ENCODE measurements at places on chromosomes 5 and 9.

- no peak for DNase-seq
Observed at GRCh38 chr9:130368631-130369103, 76.1 kb upstream of the ASS1 start.

DNA sequence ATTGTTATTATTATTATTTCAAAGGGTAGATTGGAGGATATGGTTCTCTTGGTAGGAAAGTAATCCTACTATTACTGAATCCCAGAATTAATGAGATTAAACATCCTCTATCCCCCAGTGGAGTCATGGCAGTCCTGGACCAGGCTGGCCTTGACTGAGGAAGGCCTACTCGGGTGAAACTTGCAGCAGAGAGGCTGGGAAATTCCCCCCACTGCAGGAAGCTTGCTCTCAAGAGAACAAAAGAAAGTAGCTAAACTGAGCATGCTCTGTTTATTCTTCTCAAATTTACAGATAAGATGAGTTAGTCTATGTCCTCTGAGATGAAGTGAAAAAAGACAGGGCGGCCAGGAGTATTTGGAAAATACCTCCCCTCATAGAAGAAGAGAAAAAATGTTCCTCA lies 233.9 kb upstream of the RPS23 start:
- no peak for DNase-seq

GRCh38 chr5:56314529-56314928 lies 81.4 kb upstream of the ANKRD55 start:
- no peak for DNase-seq

- no peak for DNase-seq
Observed at GRCh38 chr5:150619359-150620230, 20.9 kb upstream of the SYNPO start.

DNA sequence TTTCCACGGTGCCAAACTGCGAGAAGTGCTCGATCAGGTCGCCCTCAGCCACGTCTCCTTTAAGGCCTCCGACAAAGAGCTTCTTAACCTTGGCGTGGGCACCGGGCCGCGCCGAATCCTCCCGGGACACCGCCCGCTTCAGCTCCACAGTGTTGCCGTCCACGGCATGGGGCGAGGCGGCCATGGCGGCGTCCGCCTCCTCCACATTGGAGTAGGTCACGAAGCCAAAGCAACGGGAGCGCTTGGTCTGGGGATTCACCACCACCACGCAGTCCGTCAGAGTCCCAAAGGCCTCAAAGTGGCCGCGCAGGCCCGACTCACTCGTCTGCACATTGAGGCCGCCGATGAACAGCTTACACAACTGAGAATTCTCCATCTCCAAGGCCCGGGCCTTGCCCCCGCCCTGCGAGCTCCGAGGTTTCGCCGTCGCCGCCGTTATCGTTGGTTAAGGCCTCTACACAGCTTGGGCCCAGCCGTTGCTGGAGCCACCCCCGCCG lies 424 bp downstream of the HNRNPA0 start:
- DNase-seq: no peak

DNA sequence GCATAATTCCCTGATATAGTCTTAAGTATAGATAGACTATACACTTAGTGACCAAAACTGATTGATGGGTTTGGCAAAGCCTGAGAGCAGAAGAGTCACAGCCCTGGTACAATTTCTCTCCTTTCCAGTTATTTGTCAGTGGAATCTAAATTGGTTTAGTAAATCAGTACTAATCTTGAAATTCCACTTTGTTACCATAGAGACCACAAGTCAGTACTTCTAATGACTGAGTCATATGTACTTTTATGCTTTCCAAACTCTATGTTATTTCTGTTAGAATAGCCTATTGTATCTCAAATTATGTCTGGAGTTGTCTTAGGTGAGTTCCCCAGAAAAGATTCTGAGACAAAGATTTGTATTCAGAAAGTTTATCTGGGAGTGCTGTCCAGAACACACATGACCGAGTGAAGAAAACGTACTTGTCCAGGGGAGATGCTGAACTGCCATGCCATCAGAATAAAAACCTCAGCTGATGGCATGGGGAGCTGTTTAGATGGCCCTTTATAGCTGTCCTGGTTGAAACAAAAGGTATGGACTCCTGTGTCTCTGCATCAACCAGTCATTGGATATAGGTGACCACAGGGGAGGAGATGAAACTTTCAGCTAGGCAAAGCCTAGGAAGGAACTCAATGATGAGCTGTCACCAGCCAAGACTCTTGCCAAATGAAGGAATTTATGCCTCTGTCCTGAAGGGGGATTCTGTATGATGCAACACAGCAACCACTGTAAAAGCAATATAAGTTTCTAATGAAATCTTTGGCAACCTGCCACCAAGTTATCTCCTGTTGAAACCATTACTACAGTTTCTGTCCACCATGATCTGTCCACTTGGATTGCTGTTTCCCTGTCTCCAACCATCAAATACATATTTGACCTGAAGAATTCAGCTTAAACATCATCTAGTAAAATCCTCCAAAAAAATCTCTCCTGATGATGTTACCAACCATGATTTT lies 18.0 kb upstream of the SMC2 start:
- no peak for DNase-seq

GRCh38 chr9:121707477-121708424 lies 56.3 kb downstream of the DAB2IP start:
- DNase-seq: no peak

- no peak for DNase-seq
Observed at GRCh38 chr5:166595274-166595951, 1696.0 kb upstream of the WWC1 start.

- DNase-seq: no peak
Observed at GRCh38 chr5:173042763-173043107, 13.4 kb upstream of the CREBRF start.

- DNase-seq: no peak
Observed at GRCh38 chr5:72427488-72428437, 79.4 kb downstream of the ZNF366 start.

DNA sequence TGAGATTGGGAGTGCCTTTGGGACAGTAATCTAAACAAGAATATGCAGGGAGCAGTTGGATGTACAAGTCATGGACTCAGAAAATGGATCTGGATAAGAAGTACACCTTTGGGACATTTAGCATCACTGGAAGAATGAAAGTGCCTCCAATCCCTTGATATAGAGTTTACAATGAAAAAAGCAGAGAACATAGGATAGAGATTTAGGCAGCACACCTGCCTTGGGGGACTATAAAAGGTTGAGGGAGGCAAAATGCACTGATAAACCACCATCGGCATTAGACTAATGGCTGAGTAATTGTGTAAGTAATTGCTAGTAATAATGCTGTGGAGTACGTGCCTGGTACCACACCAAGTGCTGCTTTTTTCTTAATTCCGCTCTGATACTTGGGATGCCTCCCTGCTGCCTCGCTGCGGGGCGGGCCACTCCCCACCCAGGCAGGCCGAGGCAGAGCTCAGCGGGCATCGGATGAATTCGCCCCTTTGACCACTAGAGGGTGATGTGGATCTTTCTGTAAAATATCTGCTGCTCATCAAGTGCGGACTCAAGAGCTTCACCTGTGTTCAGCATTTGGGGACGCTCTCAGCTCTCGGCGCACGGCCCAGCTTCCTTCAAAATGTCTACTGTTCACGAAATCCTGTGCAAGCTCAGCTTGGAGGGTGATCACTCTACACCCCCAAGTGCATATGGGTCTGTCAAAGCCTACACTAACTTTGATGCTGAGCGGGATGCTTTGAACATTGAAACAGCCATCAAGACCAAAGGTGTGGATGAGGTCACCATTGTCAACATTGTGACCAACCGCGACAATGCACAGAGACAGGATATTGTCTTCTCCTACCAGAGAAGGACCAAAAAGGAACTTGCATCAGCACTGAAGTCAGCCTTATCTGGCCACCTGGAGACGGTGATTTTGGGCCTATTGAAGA lies 99.9 kb downstream of the ANKRD18B start:
- DNase-seq: peak; percentile 58

GRCh38 chr9:132167192-132167591 lies 5.3 kb downstream of the NTNG2 start:
- no peak for DNase-seq

DNA sequence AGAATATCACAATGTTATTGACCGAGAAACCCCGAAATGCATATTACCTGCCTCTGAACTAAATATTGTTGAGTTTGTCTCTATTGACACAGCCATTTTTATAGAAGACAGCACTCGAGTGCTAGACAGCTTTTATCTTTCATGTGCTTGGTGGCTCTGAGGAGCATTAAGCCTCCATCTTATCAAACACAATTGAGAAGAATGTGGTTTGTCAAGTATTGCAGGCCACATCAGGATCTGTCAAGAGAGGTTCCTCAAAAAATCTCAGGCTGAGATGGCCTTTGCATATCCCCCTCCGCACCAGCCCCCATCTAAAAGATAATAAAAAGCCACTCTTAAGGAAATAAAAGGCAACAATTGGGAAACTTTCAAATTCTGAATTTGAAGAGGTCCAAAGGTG lies 284.8 kb downstream of the DENND1A start:
- no peak for DNase-seq

DNA sequence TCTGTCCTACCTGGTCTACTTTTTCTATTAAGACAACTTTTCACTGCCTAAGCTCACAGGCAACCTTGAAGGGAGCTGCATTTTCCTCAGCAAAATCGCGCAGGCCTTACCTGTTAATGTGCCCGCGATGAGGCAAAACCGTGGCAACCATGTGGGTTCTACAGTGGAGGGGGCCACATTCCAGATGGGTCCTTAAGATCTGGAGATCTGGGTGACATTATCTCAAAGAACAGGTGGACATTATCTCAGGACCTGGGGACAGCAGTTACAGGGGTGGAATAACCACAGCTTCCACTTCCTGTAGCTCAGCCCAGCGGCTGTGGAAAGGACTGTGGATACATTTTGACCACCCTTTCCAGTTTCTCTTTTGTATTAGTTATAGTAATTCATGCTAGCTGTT lies 112.8 kb upstream of the PTCH1 start:
- DNase-seq: no peak

DNA sequence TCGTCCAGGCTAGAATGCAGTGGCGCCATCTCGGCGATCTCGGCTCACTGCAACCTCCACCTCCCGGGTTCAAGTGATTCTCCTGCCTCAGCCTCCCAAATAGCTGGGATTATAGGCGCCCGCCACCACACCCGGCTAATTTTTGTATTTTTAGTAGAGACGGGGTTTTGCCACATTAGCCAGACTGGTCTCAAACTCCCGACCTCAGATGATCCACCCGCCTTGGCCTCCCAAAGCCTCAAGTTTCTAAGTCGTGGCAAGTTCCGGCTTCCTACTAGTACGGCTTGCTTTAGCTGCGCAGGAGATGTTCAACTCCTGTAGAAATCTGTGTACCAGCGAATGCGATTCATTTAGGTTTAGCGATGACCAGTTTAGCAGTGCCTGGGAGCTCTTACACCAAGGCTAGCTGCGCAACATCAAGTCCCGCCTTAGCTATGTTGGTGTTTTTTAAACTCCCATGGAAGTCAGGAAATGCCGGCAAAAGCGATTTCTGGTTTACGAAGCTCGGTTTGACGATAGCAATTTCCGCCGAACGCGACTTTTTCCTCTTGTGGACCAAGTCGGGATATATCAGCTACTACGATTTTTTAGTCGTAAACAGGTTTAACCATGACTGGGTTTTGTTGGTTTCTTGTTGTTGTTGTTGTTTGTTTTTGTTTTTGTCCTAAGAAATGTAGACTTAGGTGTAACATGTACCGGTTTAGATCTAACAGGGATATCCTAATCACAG lies 46.4 kb downstream of the ANXA2R start:
- DNase-seq: peak; percentile 28

GRCh38 chr5:32581010-32581785 lies 4.2 kb upstream of the SUB1 start:
- DNase-seq: no peak

- no peak for DNase-seq
Observed at GRCh38 chr5:141685591-141685990, 3.6 kb upstream of the ARAP3 start.

- DNase-seq: no peak
Observed at GRCh38 chr5:53482717-53483638, 2.5 kb downstream of the FST start.

GRCh38 chr9:129998491-129999140 lies 44.4 kb downstream of the FNBP1 start:
- DNase-seq: no peak

GRCh38 chr5:76622076-76622475 lies 1.1 kb downstream of the F2RL2 start:
- no peak for DNase-seq

- no peak for DNase-seq
Observed at GRCh38 chr5:54315736-54316528, 5.6 kb upstream of the ARL15 start.

- no peak for DNase-seq
Observed at GRCh38 chr5:125463466-125464092, 717.1 kb upstream of the ZNF608 start.

GRCh38 chr5:126525630-126526245 lies 69.3 kb downstream of the ALDH7A1 start:
- no peak for DNase-seq

GRCh38 chr9:31683116-31683515 lies 701.3 kb upstream of the ACO1 start:
- DNase-seq: peak; percentile 69

DNA sequence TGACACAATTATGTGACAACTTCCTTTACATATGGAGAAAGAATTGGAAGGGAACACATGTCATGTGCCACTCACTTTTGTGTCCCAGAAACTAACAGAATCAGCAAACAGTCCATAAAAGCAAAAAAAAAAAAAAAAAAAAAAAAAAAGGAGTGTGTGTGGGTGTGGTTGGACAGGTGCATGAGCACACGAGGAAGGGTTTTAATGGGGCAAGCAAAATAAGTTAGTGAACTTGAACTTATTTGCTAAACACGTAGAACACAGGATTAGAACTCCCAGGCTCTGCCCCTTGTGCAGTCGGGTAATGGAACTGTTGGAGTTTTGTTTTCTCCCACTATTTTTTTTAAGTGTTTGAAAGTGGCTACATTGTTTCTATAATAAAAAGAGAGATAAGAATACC lies 74.8 kb upstream of the PJA2 start:
- DNase-seq: no peak

DNA sequence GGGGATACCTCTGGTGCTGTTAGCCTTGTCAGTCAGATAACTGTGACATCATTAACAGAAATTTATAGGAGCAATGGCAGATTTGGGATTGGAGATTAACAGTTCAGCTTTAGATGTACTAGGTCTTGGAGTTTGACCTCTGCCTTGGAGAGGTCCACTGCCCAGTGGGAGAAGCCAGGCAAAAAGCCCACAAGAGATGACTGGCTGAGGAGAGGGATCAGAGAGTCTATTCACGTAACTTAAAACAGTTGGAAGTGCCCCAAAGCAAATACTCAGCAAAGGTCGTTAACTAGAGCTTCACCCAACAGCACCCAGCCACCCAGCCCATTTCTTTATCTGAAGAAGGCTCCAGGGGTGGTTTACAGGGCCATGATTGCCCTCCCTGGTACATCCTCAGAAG lies 232.7 kb upstream of the PPP1R2B start:
- no peak for DNase-seq

DNA sequence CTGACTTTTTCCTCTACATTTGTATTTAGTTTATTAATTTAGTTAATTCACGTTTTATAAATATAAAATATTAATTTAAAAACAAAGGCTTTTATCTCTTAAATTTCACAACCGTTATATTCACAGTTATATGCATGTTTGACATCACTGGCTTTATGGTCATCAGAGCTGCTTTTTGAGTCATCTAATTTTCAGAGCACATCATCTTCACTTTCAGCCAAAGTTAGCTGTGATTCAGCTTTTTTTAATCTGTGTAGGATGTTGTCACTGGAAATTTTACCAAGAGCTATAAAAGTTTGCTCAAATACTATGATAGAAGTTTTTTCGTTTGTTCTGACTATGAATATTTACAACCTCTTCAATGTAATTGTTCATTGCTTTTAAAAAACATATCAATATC lies 12.4 kb downstream of the CDC37L1 start:
- DNase-seq: no peak

- no peak for DNase-seq
Observed at GRCh38 chr9:137365552-137366444, 57.2 kb downstream of the EXD3 start.

- no peak for DNase-seq
Observed at GRCh38 chr5:107455111-107455544, 215.6 kb downstream of the EFNA5 start.
